NB4 (cell line): ENCODE measurements at places on chromosomes 5 and 9.

- no peak for DNase-seq
Observed at GRCh38 chr5:81949462-81949861, 22.4 kb upstream of the ATG10 start.

GRCh38 chr9:126965541-126966428, 51.2 kb downstream of the RALGPS1 start:
- DNase-seq: peak; percentile 69

- DNase-seq: no peak
Observed at GRCh38 chr5:141608557-141608956, 10.2 kb downstream of the DIAPH1 start.

DNA sequence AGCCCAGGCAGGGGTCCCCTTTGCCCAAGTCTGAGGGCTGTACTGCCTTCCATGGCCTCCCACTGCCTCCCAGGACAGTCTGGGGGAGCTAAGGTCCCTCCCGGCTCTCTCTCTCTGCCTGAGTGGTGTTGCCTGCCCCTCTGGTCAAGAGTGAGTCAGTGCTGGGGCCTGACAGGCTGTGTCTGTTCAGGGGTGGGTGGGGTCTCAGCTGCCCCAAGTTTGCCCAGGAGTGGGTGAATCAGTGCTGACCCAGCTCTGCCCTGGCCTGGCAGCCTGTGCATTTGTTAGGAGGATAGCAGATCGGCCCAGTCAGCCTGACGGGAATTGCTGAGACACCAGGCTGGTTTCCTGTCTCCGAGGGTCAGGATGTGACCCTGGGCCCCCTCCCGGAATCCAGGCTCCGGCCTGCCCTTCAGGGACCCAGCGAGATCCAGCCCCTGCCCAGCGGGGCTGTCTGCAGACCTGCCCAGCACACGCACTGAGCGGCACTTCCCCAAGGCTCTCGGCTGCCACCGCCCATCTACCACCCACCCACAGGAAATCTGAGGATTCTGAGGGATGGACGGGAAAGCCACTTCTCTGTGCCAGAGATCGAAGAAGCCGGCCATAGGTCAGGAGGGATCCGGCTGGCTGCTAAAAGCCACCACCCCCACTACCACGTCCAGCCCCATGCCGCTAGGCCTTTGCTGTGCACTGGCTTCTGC, 15.9 kb downstream of the ENG start:
- DNase-seq: no peak

GRCh38 chr5:67817652-67818051, 397.9 kb upstream of the PIK3R1 start:
- no peak for DNase-seq

- DNase-seq: no peak
Observed at GRCh38 chr5:109239456-109239855, 170.3 kb downstream of the PJA2 start.

DNA sequence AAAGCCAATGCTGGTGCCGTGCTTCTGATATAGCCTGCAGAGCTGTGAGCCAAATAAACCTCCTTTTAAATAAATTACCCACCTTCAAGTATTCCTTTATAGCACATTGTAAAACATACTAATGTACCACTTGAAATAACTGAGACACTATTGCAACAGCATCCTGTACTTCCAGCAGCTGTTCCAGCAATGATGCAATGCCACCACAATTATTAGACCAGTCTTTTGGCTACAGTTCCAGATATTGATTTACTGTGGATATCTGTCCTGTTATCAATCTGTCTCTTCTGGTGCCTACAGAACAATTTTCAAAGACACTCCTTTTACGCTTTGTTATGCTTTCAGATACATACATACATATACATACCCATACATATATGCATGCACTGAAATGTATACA, 567.9 kb downstream of the TAF11L14 start:
- no peak for DNase-seq

DNA sequence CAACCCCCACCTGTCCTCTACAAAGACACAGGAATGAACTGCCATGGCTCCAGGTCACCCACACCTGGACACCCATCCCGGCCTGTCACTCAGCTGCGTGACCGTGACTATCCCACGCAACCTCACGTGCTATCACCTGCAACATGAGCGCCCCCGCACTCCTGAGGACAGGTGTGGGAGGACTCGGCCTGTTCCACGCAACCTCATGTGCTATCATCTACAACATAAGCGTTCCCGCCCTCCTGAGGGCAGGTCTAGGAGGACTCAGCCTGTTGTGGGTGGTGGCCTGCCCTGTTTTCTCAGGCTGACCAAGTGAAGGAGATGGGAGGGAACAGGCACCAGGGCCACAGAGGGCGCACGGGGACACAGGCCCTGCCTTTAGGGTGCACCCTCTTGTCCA, 4.1 kb downstream of the QSOX2 start:
- DNase-seq: no peak

GRCh38 chr5:103021314-103021713, 98.6 kb downstream of the GIN1 start:
- peak; percentile 66 for DNase-seq
